ENCODE measurements at places on chromosomes 11 and 22. TPM values are rescaled to one million over a fixed set of nuclear protein-coding genes. Genes with fewer than 3 reads are reported as not detected.

DGCR6 gene
- 3.8 TPM for polyA plus RNA-seq

B3GAT1 gene
- polyA plus RNA-seq = 0.17 TPM

RIC3 gene
- 0.05 TPM for polyA plus RNA-seq

FIBP gene
- 82.8 TPM for polyA plus RNA-seq

SHANK2 gene
- not detected for polyA plus RNA-seq

UFD1 gene
- 446 TPM for polyA plus RNA-seq

OR2AG2 gene
- 0.67 TPM for polyA plus RNA-seq

PGA4 gene
- not detected for polyA plus RNA-seq

AAMDC gene
- polyA plus RNA-seq = 11.9 TPM

CNTN5 gene
- not detected for polyA plus RNA-seq

MN1 gene
- not detected for polyA plus RNA-seq

HOATZ gene
- polyA plus RNA-seq = not detected

ARHGAP20 gene
- not detected for polyA plus RNA-seq

UPK2 gene
- not detected for polyA plus RNA-seq

BIRC3 gene
- 0.13 TPM for polyA plus RNA-seq

CARNS1 gene
- polyA plus RNA-seq = 0.07 TPM

OR52E8 gene
- not detected for polyA plus RNA-seq

Measured in K562 (cell line).